ENCODE measurements at places on chromosomes 1 and 21. TPM values are rescaled to one million over a fixed set of nuclear protein-coding genes. Genes with fewer than 3 reads are reported as not detected.

DNA sequence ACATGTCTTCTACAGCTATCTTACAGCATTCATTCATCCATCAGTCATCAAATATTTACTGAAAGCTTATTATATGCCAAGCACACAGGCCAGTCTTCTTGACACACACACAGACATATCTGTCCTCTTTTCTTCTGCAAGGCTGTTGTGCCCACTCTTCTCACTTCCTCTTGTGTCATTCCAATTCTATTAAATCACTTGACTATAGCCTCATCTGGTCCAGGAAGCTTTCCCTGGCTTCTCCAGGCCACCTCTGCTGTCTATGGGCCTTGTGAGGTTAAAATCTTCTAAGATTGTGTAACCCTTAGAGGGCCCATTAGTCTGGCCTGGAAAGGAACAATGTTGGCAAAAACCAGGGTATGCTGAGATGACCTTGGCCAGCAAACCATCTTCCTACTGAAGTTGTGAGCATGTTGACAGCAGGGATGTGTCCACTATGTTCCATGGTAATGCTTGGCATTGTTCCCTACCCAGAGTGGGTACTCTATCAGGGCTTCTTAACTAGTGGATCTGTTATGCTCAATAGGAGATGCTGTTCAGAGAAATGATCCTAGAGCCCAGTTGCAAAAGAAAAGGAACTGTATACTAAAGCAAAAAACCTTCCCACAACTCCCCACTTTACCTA is 5.3 kb downstream of the TRAF3IP3 start:
- no peak for DNase-seq

- DNase-seq: no peak
These were observed 57.8 kb downstream of the HS2ST1 start for GRCh38 chr1:86972262-86972661.

DNA sequence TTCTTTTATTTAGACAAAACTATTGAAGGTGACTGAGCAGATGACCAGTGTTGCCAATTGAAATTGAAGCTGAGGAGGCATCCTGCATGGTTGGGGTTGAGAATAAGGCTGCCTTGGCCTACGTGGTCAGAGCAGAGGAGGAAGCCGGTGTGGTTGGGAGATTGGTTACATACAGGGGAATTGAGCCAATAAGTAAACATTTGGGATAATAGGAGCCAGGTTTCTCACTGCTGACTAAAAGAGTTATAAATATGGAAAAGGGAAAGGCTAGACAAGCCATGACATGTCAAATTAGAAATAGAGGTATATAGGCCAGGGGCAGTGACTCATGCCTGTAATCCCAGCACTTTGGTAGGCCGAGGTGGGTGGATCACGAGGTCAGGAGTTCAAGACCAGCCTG is 15.8 kb downstream of the SNX7 start:
- no peak for DNase-seq

DNA sequence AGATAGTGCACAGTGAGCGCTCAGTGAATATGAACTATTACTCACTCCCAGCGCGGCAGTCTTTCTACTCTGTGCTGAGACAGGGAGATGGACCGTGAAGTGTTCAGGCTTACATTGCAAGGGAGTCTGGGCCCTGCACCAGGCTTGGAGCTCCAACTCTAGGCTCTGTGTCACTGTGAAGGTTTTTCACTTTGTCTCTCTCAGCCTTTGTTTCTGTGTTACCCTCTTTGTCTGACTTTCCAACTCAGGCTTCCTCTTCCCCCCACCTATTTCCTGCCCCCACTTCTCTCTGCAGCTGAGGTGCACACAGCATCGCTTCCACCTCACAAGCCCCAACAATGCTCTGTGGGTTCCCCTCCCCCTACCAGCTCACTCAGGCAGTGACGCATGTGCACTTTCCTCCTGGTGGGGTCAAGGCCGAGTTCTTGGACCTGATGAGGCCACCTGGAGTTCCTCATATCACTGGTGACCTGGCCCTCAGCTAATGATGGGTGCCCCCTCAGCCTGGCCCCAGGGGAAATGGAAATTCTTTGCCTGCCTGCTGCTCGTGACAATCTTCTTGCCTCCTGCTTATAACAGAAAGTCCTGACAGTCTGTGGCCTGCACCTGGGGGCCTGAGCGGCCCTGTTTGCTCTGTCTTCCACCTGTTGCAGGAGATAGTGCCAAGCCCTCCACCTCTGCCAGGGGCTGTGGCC is 1.1 kb upstream of the LCK start:
- DNase-seq: no peak

GRCh38 chr1:10063878-10064277 is 31.1 kb downstream of the UBE4B start:
- no peak for DNase-seq

DNA sequence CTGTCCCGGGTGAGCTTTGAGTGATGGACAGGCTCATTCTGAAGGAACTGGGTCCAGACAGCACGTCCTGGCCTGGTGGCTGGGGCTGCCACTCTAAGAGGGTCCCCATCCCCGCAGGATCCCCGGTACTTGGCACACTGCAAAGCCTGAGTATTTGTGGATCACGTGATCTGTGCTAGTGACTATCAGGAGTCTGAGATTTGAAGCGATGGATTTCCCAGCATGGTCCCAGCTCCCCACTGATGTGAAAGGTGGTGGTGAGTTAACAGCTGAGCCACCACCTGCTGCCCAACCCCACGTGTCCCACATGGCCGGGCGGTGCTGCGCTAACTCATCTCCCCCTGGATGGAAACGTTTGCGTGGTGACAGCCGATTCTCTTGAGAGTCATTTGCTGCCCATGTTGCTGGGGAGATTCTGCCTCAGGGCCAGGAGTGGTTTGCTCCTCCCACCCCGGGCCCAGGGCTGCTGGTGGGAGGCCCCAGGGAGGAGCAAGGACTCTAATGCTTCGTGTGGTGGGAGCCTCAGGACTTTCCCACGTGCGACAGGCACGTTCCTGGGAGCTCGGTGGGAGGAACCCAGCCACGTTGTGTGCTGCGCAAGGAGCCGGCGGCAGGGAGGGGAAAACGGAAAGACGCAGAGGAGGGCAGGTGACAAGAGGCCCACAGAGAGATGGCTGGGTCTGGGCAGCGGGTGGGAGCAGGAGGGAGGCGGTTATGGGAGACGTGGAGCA is 15.1 kb downstream of the FAAP20 start:
- no peak for DNase-seq

GRCh38 chr1:207501071-207501470 is 5.1 kb downstream of the CR1 start:
- DNase-seq: no peak

- DNase-seq: no peak
These were observed 76.9 kb upstream of the GFI1 start for GRCh38 chr1:92563457-92564216.

- no peak for DNase-seq
These were observed 2.0 kb upstream of the RABGAP1L start for GRCh38 chr1:174157157-174157806.

DNA sequence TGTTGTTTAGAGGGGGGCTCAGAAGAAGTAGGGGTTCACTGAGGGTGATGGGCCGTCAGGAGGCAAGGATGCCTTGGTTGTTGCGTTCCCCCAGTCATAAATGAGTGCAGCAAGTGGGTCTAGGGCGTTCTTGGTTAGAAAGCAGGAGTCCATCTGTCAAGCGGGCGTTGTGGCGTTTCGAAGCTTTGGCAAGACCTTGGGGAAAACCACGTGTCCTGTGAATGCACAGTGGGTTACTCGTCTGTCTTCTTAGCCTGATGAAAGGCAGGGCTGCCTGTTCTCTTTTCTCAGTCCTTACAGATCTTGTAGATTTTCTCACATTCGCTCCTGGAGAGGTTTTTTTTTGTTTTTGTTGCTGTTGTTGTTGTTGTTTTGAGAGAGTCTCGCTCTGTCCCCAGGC is 6.3 kb upstream of the ZNF496 start:
- no peak for DNase-seq

DNA sequence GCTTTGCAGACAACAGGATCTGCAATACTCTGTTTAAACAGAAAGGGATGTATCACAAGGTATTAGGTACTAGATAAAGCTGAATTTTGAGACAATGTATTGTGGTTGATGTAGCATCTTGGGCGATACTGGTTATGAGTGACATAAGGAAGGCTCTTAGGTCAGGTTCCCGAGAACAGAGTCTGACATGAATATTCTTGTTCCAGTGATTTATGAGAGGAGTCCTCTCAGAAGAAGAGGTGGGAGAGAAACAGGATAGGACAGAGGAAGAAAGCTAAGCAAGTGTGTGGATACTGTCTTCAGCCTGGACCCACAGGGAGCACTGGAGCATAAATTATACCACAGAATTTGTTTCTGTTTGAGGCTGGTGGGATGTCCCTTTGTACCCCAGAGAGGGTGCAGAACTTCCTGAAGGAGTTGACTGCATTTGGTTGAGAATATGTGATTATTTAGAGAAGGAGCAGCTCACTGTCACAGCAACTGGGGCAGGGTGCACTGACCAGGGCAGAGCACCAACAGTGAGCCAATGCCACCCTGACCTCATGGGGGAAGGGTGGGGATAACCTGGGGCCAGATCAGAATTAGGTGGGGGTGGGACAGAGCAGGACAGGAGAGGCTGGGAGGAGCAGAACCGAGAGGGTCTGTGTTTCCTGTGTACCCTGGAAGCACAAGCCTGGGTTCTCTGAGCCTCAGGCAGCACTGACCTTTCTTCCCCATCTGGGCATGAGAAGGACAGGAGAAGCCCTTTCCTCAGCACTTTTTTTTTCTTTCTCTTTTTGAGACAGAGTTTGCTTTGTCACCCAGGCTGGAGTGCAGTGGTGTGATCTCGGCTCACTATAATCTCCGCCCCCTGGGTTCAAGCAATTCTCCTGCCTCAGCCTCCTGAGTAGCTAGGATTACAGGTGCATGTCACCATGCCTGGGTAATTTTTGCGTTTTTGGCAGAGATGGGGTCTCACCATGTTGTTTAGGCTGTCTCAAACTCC is 36.3 kb upstream of the SLC6A9 start:
- no peak for DNase-seq

- no peak for DNase-seq
These were observed 56.7 kb downstream of the RASAL2 start for GRCh38 chr1:178150610-178151009.

- no peak for DNase-seq
These were observed 11.9 kb downstream of the CEP350 start for GRCh38 chr1:179966551-179966950.

Gene GPATCH3
- 10.2 TPM for total RNA-seq

Gene SYT14
- 3.9 TPM for total RNA-seq

Measured in epithelial cell of proximal tubule (primary cell).